Right ventricle myocardium superior (tissue), 1 donor: ENCODE measurements at places on chromosomes 6 and 20. TPM values are rescaled to one million over a fixed set of nuclear protein-coding genes. Genes with fewer than 3 reads are reported as not detected.

Gene MMP24
- 0.13 TPM for total RNA-seq

Gene ADGRF1
- total RNA-seq: not detected

Gene CTAGE9
- total RNA-seq: not detected

GRCh38 chr20:33423141-33423834, 20.3 kb downstream of the SNTA1 start:
- DNase-seq: peak; percentile 85

DNA sequence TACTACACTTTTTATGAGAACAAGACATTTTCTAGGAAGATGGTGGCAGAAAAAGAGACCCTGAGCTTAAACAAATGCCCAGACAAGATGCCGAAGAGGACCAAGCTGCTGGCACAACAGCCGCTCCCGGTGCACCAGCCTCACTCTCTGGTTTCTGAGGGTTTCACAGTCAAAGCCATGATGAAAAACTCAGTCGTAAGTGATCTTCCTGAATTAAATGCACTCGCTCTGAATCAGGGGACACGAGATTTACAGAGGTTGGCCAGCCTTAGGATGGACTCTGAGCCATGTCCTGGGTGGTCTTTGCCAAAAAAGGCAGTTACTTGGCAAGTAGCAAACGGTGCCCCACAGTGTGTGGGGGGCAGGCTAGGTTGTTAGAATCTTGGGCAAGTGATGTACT, 423 bp downstream of the PACRG start:
- no peak for DNase-seq

GRCh38 chr6:138671351-138671750, 102.2 kb upstream of the CCDC28A start:
- DNase-seq: no peak

GRCh38 chr20:51359947-51360346, 182.6 kb downstream of the NFATC2 start:
- no peak for DNase-seq

- DNase-seq: no peak
Observed at GRCh38 chr6:109000289-109000688, 94.4 kb downstream of the SESN1 start.

GRCh38 chr20:25380945-25381614, 9.6 kb downstream of the ABHD12 start:
- DNase-seq: no peak
